ENCODE measurements at places on chromosomes 7 and 10. TPM values are rescaled to one million over a fixed set of nuclear protein-coding genes. Genes with fewer than 3 reads are reported as not detected.
A peak's percentile ranks its signal among the peaks of the same experiment; 100 is the strongest.

PNLIPRP3 gene
- polyA plus RNA-seq: not detected

OR2A5 gene
- polyA plus RNA-seq: not detected

GOLGA7B gene
- 18.7 TPM for polyA plus RNA-seq

ANKIB1 gene
- 7.7 TPM for polyA plus RNA-seq

EPDR1 gene
- polyA plus RNA-seq: 5.1 TPM

SEMA3E gene
- polyA plus RNA-seq: 1.4 TPM

GRCh38 chr7:39184391-39184790 is 206.7 kb downstream of the POU6F2 start:
- no peak for DNase-seq

DNA sequence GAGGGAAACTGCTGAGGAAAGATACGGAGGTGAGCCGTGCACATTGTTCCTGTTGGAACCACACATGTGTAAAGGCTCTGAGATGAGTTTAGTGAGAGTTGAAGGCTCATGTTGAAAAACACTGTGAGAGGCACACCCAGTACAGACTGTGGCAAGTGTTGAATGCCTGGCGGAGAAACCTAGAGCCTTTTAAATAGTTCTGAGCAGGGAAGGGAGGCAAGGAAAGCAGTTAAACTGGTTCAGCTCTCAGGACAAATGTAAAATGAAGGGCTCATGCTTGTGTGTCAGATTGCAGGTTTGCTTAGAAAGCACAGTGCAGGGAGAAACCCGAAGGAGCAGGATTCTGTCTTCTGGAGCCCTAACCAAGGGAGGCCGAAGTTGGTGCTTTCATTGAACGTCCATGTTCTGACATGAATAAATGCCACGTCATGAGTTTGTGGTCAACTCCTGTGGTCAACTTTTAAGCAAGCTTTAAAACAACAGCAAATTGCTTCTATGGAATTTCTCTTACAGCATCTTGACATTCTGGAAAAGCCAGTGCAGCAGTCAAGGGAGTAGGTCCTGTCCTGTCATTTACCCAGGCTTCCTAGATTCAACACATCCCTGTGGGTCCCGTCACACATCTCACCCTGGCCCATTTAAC is 650.9 kb upstream of the GALNT17 start:
- no peak for DNase-seq

GRCh38 chr10:29968585-29968984 is 90.8 kb downstream of the JCAD start:
- no peak for DNase-seq

DNA sequence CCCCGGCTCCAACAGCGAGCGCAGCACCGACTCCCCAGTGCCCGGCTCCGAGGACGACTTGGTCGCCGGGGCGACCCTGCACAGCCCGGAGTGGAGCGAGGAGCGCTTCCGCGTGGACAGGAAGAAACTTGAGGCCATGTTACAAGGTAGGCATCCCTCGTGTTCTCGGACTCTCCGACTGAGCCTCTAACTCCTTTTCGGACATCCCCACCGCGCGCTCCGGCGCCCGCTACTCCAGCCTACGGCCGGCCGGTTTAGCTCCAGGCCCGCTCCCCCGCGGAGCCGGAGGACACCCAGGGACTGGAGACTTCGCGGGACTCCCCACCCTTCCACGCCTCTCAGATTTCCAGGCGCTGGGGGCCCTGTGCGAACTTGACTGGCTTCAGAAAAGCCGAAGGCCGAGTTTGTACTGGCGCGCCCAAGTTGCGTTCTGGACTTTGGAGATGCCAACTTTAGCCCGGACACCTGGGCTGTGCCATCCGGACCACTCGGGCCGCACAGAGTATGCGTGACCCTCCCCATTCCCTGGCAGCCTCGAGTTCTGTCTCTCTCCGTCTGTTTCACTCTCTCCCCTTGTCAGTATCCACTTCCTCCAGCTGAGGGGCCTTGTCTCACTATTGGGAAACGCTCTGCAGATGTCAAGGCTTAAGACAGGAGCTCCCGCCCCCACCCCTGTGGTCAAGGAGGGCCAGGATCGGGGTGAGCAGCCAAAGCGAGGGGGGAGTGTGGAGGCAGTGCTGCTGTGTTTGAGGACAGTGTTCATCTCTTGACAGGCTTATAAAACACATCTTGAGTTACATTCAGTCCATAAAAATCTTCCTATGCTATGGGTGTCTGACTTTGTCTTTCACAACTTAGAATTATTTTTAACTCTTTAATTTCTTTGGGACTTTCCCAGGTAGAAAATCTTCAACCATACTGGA is 777 bp downstream of the BICC1 start:
- DNase-seq: peak; percentile 43

- no peak for DNase-seq
Observed at GRCh38 chr7:121433775-121434174, 37.7 kb upstream of the FAM3C start.

GRCh38 chr10:42149722-42150427 is 488.5 kb downstream of the ZNF33B start:
- no peak for DNase-seq

- no peak for DNase-seq
Observed at GRCh38 chr10:3118641-3119091, 51.3 kb downstream of the PFKP start.
